ENCODE measurements at places on chromosomes 12 and 14.

DNA sequence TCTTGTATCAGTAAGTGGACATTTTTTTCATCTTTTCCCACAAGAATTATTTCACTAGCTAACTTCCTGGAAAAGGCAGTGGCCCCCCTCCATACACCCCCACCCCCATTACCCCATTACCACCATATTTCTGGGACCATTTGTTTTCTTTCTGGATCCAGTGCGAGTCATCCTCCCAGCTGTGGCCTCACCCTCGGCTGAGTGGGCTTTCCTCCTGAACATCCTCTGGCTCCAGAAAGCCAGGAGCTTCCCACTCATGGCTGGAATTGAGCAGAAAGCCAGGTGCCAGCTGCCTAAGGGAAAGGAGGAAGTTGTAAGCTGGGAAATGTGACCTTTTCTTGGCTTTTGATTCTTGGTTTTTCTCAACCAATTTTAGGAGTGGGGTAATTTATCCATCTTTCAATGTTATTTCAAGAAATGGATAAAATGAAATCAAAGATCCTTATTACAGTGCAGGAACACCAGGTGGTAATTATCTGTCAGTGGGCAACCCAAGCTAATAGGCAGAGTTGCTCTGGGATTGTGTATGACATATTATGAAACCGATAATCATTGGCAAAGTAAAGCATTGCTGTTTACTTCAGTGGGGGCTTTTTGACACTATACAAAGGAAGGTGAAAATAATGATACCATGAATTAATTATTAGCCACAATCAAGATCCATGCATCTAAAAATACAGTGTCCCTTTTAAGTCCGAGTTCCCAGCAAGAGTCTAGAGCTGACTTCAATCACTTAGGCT, 124.6 kb downstream of the KICS2 start:
- no peak for DNase-seq

DNA sequence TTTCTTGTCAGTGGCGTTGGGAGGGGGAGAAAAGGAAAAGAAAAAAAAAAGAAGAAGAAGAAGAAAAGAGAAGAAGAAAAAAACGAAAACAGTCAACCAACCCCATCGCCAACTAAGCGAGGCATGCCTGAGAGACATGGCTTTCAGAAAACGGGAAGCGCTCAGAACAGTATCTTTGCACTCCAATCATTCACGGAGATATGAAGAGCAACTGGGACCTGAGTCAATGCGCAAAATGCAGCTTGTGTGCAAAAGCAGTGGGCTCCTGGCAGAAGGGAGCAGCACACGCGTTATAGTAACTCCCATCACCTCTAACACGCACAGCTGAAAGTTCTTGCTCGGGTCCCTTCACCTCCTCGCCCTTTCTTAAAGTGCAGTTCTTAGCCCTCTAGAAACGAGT, 1.9 kb downstream of the ASCL1 start:
- no peak for DNase-seq

DNA sequence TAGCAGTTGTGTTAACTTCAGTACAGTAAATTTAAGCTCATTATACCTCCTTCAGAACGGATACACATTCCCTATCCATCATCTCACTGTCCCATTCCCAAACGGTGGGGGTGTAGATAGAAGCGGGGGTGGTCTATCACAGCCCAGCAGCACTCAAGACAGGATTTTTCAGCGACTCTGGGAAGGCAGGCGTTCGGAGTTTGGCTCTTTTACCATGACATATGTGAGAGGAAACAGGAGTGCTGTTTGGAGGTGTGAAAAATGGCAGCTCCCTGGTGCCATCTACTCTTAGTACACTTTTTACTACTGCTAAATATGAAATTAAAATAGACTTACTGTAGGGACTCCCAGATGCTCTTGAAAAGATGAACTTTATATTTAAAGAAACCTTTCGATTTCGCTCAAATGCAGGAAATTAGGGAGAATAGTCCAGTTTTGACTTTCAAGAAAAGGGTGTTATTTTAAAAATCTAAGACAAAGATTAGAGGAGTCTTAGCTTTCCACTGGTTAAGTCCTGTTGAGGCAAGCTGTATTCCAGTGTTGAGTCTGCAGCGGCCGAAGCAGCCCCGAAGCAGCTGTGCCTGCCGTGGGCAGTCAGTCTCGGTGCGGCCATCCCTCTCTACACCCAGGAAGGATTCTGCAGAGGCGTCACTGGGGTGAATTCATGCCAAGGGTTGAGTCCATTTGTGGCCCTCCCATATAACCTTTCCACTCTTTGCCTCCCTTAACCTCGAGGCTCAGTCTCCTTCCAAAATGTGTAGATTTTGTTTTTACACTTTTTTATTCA, 42.1 kb downstream of the KCNMB4 start:
- no peak for DNase-seq

DNA sequence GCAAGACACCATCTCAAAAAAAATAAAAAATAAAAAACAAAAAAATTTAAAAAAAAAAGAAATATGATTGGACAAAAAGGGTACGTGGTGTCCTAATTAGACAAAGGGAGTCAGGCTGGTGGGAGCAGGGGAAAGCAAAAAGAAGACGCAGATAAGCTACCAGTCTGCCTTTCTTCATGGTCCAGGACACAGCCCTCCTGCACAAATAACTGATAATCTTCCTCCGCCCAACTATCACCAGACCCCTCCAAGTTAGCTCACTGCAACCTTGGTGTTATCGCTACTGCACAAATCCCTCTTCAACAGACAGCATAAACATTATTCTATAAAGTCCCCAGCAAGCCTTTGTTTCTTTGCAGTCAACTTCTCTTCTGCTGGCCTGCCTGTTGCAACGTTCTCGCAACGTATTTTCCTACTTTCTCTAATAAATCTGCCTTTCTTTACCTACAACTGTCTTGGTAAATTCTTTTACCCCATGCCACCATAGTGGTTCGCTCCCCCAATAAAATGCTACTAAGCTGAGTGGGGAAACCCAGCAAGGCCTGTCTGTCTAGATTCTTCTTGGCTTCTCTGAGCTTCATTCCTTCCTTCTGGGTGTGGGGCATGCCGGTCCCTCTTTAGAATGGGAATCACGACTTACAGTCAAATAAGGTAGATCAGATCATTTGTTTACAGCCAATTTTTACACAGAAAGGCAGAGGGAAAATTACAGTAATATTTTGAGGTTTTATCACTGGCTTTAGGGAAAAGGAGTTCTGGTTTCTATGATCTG, 14.6 kb upstream of the DNAL1 start:
- no peak for DNase-seq

DNA sequence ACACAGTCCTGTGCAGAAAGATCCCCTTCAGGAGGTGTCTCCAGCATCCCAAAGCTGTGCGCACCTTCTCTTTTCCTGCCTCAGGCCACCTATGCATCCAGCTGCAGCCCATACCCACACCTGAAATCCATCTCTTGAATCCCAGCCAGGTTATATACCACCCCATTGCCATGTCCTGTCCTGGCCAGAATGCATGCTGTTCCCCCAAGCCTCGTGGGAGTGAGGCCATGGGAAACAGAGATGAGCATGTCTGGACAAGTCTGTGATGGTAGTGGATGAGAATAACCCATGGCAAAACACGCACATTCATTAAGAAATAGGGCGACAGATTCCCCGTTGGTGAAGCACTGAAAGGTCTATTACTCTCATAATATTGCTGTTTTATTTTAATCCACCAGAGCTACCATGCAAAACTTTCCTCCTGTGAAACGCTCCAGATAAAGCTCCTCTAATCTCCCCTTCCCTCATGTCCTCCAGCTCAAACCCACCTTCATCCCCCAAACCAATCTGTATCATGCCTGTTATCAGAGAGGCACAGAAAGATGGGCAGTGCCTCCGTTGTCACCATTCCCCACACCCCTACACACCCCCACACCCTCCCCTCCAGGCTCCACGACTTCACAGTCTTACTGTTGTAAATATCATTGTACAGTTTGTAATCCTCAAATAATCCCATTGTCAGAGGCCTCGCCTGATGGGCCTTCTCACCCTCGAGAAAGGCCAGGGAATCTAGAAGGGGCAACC, 97.5 kb upstream of the FKBP4 start:
- no peak for DNase-seq

- DNase-seq: no peak
These were observed 38.9 kb downstream of the EML1 start for GRCh38 chr14:99831903-99832685.

- no peak for DNase-seq
These were observed 185.1 kb upstream of the CDKN3 start for GRCh38 chr14:54211551-54212308.

- peak; percentile 56 for DNase-seq
These were observed 5.6 kb downstream of the ZNF385A start for GRCh38 chr12:54378796-54379397.

- DNase-seq: no peak
These were observed 40.3 kb downstream of the NOPCHAP1 start for GRCh38 chr12:105026411-105026810.

- DNase-seq: no peak
These were observed 165.3 kb downstream of the DICER1 start for GRCh38 chr14:94992046-94992445.

GRCh38 chr14:56378046-56378445, 201.6 kb upstream of the TMEM260 start:
- DNase-seq: no peak

GRCh38 chr12:124583854-124584253, 16.4 kb upstream of the NCOR2 start:
- DNase-seq: no peak

GRCh38 chr12:102816816-102817434, 100.1 kb downstream of the PAH start:
- DNase-seq: no peak

DNA sequence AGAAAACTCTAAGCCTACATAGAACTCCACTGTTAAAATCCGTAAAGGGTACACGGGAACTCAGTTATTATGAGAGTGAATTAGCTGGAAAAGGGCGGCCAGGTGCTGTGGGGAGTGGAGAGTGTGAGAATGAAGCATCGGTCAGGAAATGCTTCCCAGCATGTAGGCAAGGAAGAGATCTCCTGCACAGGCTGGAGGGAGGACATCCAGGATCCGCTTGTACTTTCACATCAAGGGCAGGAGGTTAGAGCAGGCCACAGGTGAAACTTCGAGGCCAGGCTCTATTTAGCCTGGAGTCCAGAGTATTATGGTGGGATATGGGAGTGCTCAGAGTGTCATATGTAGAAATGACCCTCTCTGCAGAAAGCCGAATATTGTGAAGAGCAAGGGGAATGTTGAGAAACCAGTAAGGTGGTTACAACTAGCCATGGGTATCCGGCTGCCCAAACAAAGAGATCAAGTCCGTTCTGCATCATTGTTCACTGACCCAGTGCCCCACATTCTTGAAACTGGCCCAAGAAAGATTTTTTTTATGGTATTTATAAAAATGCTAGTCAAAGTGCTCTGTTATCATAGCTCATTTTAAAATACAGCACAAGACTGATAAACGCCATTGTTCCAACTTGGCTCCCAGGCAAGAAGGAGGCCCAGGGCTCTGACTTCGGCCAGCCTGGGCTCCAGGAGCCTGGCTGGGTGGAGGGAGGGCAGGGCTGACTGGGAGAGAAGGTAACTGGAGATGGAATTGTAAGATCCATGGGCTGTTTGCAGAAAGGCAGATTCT, 79.4 kb upstream of the HIF1A start:
- DNase-seq: no peak

- no peak for DNase-seq
These were observed 1072.5 kb upstream of the ATXN7L3B start for GRCh38 chr12:73465106-73465505.

DNA sequence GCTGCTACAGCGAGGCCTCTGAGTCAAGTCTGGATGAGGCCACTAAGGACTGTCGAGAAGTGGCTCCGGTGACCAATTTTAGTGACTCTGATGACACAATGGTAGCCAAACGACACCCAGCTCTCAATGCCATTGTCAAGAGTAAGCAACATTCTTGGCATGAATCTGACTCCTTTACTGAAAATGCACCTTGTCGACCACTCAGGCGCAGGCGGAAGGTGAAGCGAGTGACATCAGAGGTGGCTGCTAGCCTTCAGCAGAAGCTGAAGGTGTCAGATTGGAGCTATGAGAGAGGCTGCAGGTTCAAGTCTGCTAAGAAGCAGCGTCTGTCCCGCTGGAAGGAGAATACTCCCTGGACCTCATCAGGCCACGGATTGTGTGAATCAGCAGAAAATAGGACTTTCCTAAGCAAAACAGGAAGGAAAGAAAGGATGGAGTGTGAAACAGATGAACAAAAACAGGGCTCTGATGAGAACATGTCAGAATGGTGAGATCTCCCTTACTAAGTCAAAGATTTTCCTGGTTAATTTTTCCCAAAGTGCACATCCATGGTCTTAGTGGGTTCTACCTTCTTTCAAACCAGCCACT, 2.9 kb downstream of the GPATCH2L start:
- no peak for DNase-seq

- no peak for DNase-seq
These were observed 37.8 kb upstream of the PLBD1 start for GRCh38 chr12:14605401-14605989.

GRCh38 chr14:34943506-34943905, 39.3 kb upstream of the SRP54 start:
- no peak for DNase-seq

DNA sequence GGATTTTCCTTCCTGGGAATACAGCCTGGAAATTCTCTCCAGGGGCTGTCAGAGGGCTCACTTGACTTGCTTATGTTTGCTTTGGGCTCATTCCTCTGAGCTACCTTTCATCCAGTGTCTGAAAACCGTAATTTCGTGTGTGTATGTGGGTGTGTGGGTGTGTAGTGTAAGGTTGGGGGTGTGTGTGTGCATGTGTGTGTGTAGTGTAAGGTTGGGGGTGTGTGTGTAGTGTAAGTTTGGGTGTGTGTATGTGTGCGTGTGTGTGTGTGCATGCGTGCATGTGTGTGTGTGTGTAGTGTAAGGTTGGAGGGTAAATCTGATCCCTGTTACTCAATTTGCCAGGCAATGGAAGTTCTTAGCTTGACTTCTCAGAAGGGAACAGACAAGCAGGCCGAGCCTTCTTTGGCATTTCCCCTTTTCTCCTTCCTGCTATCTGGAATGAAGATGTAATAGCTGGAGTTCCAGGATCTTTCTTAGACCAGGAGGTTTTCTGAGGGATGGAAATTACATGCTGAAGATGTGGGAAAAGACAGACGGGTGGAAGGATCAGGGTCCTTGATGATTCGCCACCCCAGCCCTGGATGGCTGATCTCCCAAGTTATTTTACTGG, 15.5 kb upstream of the BEGAIN start:
- DNase-seq: no peak

GRCh38 chr12:73863546-73863945, 674.1 kb upstream of the ATXN7L3B start:
- no peak for DNase-seq

- DNase-seq: no peak
These were observed 58.9 kb upstream of the HMGA2 start for GRCh38 chr12:65765436-65765813.

GRCh38 chr12:54215989-54216796, 27.4 kb upstream of the SMUG1 start:
- DNase-seq: no peak
